ENCODE measurements at places on chromosomes 4 and X.

GRCh38 chr4:113293674-113294073 is 244.2 kb downstream of the ANK2 start:
- no peak for DNase-seq

DNA sequence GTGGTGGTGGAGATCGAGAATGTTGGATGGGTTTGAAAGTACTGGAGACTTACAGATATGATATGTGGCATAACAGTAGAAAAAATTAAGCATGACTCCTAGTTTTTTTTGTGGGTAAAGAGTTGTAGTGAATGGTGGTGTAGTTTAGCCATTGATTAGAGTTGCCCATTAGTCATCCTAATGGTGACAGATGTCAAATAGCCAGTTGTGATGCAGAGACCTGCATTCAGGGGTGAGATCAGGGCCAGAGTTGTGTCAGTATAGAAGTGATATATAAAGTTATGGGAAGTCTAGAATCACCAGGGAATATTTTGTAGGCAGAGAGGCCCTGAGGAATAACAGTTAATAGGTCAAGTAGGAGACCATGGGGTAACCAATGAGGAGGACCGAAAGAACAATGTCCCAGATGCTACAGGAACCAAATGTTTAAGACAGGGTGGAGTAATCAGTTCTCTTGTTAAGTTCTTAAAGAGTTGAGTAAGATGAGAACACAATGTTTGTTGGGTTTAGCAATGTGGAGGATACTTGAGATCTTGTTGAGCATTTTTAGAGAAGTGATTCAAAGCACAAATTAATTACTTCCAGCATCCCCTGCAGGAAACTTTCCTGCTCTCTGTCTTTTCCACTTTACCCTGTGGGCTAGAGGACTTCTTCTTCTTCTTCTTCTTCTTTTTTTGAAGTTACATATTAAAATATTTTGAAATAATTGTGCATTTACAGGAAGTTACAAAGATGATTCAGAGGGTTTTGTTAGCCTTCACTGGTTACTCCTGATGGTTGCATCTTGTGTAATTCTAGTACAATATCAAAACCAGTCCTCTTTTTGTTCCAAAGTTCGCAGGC is 13.3 kb downstream of the SGMS2 start:
- DNase-seq: no peak

DNA sequence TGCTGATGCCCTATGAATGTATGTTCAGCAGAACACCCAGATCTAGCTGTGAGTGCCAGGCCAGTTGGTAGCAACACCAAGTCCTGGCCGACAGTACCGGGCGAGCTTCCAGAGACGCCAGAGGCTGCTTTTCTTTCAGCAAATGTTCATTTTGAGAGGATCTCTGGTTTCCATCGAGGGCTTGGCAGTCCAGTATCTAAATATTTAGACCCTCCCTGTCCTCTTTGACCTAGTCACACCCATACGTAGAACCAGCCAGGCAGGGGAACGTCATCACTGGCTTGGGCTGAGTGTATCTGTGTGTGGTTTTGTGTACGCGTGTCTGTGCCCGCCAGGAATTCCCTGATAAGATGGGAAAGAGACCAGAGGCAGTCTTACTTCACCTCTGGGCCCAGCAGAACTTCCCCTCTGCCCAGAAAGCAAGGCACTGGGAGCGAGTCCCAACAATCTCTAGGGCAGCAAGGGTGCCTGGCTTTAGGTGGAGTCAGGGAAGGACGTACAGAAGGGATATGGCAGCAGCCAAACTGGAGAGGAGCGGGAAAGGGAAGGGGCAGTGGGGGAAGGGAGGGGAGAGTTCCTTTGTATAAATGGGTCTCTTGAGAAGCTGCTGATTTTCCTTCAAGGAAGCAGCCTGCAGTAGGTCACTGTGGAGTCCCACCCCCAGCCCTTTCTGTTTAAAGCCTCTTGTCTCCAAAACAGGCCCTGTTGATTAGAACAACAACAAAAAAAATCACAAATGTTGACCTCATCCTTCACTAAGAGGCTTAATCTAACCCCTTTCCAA is 15.0 kb upstream of the ELF4 start:
- no peak for DNase-seq

DNA sequence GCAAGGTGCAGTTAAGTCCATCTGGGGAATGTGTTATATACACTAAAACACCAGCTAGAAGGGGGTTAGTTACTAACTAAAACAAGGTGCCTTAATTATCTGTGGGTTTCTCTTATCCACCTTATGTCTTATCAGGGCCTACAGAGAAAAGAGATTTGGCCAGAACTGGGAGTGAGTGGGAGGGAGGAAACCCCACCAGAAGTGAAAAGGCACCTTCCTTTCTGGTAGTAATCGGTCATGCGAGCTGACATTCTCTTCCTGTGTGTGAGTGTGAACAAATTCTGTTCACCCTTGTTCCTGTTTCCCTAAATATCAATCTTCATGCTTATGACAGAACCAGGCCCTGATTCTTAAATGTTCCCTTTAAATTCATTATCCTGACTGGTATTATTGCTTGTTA is 43.5 kb downstream of the SRPX2 start:
- no peak for DNase-seq

- peak; percentile 23 for DNase-seq
Measured at GRCh38 chrX:50971395-50971794, 60.9 kb downstream of the BMP15 start.

DNA sequence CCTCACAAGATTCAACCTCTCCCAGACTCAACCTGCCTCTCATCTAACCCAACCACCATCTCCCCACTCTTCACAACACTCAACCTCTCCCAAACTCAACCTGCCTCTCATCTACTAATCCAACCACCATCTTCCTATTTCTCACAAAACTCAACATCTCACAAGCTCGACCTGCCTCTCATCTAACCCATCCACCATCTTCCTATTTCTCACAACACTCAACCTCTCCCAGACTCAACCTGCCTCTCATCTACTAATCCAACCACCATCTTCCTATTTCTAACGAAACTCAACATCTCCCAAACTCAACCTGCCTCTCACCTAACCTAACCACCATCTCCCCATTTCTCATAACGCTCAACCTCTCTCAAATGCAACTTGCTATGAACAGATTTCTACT is 29.8 kb downstream of the FAT1 start:
- DNase-seq: no peak

GRCh38 chr4:7427831-7428260 is 6.9 kb downstream of the PSAPL1 start:
- DNase-seq: no peak

DNA sequence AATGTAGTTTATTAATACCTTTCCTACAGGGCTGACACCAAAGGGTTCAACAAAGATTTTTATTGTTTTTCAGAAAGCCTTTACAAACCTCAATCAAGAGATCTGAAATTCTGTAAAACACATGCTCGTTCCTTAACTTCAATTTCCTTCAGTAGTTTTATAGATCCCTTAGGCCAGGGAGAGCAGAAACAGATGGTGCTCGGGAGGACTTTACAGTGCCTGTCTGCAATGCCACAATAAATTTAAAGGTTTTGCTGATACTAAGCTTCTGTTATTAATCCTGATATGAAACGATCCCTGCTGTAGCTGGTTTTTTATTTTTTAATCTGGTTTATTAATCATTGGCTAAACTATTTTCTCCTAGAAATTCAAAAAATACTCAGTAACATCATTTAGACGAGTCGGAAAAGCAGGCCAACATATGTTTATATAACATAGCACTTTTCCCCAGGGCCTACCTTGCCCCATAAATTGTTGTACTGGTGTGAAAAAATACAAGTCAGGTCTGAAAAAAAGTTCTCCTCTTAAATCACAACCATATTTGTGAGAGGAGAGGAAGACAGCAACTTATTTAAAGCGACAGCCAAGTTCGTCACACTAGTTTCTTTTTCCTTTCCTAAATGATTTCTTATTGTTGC is 39.8 kb downstream of the SHISA3 start:
- DNase-seq: no peak

- DNase-seq: no peak
Measured at GRCh38 chr4:16133406-16133805, 49.6 kb upstream of the PROM1 start.

DNA sequence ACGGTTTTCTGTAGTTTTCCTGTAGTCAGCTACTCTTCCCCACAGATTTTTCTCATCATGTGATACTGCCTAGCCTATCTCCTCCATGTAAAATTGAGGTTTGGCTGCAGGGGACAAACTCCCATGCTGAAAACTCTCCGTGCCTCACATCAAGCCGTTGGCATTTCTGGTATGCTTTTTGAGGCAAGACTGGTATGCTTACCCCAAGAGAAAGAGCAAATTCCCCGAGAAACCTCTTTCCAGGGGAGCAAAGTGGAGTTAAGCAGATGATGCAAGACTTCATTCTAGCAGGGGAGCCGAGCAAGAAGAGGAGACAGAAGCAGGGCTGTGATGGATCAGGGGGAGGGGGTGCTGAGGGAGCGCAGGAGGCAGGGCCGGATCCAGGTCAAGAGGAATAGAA is 4.8 kb downstream of the SOWAHD start:
- no peak for DNase-seq

GRCh38 chr4:25401066-25401465 is 24.0 kb downstream of the ANAPC4 start:
- no peak for DNase-seq

DNA sequence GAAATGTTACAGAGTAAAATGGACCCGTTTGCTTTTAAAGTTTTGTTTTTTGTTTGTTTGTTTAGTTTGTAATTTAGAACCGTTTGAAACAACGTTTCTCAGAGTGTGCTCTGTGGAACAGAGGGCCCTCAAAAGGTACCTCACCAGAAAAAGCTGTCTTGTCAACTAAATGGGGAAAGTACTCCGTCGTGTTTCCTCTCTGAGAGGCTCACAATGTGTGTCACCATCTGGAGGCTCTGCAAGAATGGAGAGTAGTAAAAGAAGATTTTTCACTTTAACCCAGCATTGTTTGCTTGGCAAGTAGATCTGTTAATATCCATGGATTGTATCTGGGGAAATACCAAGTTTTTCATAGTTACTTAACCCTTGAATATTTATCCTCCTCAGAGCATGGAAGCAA is 1.5 kb upstream of the ENPEP start:
- no peak for DNase-seq

- DNase-seq: no peak
Measured at GRCh38 chrX:433771-434170, 47.1 kb upstream of the PPP2R3B start.

GRCh38 chr4:67909905-67910584 is 26.2 kb upstream of the TMPRSS11D start:
- DNase-seq: peak; percentile 18

DNA sequence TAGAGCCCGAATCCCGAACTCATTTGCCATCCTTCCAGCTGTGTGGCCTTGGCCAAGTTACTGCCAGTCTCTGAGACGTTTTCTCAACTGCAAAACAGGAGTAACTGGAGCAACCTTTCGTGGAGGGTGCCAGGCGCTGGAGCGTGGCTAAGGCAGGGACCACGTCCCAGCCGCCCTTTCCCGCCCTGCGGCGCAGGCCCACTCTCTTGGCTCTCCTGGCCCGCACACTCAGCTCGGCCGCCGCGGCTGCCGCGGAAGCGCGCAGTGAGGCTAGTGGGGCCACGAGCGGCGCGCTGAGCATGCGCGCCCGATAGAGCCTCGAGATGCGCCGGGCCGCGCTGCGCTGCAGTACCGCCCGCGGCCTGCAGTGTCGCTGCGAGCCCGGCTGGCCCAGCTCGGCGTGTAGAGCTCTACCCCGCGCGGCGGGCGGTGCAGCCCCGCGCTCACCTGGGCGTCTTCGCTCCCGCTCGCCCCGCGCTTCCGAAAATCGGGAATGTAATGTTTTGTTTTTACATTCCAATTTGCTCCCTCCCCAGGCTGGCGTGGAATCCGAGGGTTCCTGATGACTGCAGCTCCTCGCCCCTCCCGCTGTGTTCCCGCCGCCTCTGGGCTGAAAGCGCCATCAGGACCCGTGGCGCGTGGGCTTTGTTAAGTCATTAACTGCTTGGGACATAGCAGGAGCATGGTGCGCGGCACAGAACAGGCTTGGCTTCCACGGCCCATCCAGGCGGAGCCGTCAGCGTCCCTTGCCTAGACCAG is 4.0 kb upstream of the ZNF518B start:
- peak; percentile 79 for DNase-seq

DNA sequence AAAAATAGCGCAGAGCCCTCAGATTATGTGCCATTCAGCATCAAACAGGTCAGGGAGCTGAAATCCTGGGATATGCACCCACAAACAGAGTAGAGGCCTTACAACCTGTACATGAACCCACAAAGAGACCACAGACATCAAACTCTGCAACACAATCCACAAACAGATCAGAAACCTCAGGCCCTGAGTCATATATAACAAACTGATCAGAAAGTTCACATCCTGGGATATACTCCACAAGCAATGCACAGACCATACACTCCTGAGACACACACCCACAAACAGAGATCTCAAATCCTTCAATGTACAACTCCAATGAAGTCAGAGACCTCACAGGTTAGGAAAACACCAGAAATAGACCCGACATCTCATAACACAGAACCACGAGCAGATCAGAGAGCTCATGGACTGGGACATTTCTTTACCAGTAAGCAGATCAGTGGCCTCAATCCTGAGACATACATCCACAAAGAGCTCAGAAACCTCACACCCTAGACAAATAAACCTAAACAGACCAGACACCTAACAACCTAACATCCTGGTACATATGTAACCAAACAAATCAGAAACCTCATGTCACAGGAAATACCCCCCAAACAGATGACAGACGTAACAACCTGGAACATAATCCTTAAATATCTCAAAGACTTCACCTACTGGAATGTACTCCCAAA is 24.2 kb downstream of the SUV39H1 start:
- DNase-seq: no peak

GRCh38 chrX:30812326-30812725 is 76.7 kb downstream of the TAB3 start:
- DNase-seq: no peak

DNA sequence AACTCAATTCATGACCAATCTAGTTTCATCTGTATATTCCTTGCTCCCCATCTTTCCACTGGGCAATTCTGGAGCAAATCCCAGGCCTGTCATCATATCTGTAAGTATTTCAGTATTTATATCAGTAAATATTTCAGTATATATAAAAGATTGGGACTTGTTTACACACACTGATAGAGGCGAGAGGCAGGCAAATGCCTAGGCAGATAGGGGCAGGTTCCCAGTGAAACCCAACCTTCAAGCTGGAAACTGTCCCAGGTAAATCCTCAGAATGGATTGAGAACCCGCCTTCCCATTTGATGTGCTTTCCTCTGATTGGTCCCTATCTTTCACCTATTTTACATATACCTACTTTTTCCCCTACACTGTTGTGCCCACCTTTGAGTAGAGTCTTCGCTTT is 23.8 kb upstream of the TBC1D1 start:
- DNase-seq: no peak

Data from activated CD4-positive, alpha-beta T cell treated with anti-CD3 and anti-CD28 coated beads, Interleukin-2, amount 50 U/mL, for 16 hours (primary cell).